Fibroblast of the conjunctiva (primary cell): ENCODE measurements at places on chromosomes 1 and 21.

DNA sequence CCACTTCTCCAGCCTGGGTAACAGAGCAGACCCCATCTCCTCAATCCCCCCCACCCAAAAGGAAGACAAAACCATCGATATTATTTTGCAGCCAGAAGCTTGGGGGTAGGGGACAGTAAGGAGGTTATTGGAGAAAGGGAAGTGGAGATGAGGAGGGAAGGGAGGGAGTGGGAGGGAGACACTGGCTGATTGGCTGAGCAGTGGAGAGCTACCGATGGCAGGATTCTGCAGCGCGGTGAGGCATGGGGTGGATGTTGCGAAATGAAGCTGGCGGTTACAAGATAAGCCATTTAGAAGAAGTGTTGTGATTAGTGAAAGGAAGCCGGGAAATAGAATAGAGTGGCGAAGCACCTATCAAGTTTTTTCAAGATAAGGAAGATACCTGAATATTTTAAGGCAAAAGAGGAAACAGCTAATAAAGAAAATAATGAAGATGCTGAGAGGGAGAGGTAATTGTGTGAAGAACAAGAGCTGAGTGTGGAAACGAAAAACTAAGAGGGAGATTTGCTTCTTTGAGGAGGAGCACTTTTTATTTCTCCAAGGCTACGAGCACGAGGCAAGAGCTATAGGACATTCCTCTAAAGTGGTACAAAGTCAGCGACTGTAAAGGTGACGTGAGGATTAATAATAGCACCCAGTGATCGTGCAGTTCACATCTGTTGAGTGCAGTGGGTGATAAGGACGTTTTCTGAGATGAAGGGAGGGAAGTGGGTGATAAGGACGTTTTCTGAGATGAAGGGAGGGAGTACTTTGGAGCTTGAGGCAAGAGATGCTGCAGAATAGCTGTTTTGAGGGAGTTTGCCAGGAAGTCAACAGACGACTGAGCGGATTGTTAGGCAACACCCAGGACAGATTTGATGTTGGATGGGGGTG lies 103.2 kb upstream of the KIF26B start:
- DNase-seq = no peak

DNA sequence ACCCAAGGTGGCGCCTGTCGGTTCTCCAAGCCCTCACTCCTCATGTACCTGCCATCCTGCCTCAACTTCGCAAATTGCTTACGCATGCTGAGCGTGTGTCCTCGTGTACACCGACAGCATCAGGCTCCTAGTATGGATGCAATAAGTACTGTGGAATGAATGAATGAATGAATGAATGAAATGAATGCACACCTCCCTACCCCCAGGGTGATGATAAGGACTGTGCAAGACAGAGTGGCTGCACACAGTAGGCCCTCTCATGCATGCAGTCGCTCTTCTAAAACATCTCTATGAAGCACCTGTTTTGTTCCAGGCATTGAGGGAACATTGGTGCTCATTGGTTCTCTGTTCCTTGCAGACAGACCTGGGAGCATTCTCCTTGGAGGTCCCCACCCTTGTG lies 49.8 kb upstream of the H6PD start:
- DNase-seq = no peak

GRCh38 chr1:246181241-246181640 lies 325.8 kb downstream of the SMYD3 start:
- DNase-seq = no peak

DNA sequence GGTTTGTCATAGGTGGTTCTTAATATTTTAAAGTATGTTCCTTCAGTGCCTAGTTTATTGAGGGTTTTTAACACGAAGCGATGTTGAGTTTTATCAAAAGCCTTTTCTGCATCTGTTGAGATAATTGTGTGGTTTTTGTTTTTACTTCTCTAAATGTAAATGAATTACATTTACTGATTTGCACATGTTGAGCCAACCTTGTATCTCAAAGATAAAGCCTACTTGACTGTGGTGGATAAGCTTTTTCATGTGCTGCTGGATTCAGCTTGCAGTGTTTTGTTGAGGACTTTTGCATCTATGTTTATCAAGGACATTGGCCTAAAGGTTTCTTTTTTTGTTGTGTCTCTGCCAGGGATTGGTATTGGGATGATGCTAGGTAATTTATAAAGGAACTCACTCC lies 142.5 kb downstream of the PRDM2 start:
- no peak for DNase-seq

DNA sequence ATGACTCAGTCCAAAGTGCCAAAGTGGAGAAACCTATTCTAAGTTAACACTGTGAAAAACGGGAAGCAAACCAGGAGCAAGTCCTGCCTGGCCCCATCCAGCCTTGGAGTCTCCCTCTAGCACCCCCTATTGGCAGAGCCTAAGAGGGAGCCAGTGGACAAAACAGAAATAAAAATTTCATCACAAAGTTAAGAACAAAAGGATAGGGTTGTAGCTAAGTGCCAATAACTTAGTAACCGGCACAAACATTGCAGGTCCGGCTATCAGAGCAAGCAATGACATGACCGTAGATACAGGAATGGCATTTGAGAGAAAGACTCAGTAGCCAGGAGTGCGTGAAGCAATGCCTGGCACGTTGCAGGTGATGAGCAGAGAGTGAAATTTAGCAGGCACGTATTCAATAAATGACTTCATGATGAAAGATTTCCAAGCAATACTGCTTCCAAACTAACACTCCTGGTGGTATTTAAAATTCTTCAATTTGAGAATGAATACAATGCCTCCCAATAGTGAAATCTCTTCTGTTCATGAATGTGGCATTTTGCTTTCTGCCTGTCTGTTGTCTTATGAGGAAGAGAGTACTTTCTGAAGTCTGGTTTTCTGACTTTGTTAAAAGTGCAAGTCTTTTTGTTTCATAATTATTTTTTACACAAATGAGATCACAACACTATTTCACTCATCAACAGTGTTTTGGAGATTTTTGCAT lies 391.0 kb downstream of the OMA1 start:
- DNase-seq = no peak

GRCh38 chr1:206538086-206538770 lies 30.9 kb downstream of the RASSF5 start:
- DNase-seq = no peak

- DNase-seq = no peak
These were observed 53.9 kb downstream of the PRSS38 start for GRCh38 chr1:227869279-227869842.

GRCh38 chr21:20187028-20187427 lies 811.2 kb upstream of the NCAM2 start:
- no peak for DNase-seq

GRCh38 chr1:231147896-231148295 lies 14.0 kb upstream of the TRIM67 start:
- no peak for DNase-seq

DNA sequence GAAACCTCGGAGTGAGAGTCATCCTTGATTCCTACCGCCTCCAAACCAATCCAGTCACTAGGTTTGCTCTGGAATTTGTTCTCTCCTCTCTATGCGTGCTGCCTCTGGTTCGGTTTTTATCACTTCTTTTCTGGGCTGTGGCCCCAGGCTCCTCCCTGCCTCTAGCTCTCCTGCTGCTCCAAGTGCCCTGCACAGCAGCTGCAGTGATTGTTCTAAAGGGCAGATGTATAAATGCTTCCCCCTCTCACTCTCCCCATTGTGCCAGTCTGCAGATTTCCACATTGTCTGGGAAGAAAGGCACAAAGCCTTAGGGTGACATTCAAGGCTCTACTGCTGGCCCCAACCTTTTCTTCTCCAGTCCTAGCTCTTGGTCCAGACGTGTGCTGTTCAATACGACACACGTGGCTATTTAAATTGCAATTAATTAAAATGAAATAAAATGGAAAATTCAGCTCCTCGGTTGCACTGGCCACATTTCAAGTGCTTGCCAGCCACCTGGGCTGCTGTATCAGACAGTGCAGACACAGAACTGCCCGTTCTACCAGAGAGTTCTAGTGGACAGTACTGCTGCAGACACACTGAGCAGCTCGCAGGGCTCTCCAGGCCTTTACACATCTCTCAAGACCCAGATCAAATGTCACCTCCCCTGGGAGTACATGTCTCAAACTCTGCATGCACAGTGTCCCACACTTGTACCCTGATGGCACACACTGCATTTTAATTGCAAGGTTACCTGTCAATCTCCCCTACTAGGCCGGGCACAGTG lies 12.4 kb downstream of the TRIM62 start:
- no peak for DNase-seq

- DNase-seq = no peak
These were observed 91.6 kb downstream of the GLUL start for GRCh38 chr1:182299728-182300616.

GRCh38 chr1:43831851-43832250 lies 101.8 kb upstream of the ARTN start:
- no peak for DNase-seq

GRCh38 chr1:183721041-183721440 lies 67.9 kb upstream of the APOBEC4 start:
- DNase-seq = no peak

DNA sequence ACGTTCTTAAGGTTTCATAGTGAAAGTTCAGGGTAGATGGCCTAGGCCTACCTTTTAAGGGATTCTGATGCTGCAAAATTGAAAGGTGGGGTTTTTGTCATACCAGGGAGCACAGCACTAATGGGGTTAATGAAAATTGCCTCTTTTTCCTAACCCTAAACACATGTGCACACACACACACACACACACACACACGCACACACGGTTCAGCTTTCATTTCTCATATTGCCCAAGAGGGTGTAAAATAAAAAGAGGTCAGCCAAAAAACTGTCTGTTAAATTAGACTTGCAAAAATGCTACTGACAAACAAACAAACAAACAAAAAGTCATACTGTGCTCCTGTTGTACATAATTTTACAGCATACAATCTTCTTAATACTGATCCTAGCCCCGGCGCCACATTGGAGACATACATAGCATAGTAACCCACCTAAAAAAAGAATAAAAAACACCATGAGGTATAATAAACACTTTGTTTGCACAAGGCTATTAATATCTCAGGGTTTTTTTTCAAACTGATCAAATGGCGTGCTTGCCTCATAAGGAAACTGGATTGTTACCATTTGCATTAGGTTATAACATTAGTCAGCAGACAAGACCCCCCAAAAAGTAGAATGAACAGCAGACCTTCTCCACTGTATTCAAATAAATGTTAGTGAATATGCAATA lies 69.1 kb downstream of the TGFB2 start:
- no peak for DNase-seq

DNA sequence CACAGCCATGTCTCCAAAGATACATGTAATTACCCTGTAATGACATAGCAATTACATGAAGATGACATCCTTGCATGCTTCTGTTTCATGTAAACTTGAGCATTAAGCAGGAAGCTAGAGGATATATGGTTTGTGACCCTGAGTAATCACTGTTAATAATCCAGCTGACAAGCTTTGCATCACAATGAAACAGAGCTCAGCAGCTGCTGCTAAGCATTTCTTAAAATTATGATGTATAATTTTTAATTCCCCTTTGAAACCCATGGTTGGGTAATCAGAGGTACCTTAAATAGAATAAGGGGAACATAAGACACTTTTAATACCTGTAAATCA lies 293.5 kb downstream of the NTNG1 start:
- no peak for DNase-seq

- DNase-seq = no peak
These were observed 82.3 kb upstream of the CACHD1 start for GRCh38 chr1:64387389-64388285.

DNA sequence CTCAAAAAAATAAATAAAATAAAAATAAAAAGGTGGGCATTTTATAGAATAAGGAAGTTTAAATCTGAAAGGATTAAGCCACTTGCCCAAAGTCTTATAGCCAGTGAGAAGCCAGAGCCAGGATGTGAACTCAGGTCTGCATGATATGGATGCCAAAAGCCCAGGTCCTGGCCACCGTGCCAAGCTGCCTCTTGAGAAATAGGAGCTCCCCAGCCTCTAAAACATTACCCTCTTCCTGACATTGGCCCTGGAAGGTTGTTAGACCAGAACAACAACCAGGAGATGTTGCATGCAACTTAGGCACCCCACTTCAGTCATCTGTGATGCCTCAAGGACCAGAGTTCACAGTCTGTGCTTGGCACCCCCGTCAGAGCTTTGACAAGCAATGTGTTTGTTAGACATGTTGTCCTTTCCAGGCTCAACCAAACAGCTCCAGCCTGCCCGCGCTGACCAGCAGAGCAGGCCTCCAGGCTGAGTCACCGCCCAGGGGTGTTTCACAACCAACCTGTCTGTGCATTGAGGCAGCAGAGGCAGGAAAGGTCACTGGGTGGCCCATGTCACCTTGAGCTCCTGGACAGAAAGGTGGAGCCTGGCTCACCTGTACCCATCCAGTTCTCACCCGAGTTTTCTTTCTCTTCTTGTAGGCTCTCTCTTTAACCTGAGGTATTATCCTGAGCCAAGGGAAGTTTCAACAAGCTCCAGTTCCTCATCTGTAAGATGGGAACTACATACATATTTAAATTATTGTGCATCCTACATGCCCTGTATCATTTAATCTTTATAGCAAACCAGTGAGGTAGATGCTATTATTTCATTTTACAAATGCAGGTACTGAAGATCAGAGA lies 14.9 kb upstream of the MED18 start:
- DNase-seq = no peak

GRCh38 chr21:41945982-41946381 lies 7.8 kb downstream of the C2CD2 start:
- DNase-seq = no peak

DNA sequence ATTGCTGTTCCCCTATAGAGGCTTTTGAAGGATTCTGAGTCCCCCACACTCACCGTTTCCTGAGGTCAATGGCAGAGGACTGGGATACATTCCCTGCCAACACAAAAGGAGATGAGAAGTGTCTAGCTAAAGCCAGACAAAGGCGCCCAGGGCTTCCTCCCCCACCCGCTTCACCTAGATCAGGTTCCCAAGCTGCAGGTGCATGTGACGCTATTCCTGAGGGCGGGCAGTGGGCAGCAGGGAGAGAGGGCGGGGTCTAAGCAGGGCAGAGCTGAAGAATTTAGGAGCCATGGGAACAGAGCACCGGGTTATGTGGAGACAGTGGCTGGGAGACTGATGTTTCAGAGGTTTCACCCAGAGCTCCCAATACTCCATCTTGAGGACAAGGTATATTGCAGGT lies 6.0 kb upstream of the ARHGEF2 start:
- DNase-seq = no peak

DNA sequence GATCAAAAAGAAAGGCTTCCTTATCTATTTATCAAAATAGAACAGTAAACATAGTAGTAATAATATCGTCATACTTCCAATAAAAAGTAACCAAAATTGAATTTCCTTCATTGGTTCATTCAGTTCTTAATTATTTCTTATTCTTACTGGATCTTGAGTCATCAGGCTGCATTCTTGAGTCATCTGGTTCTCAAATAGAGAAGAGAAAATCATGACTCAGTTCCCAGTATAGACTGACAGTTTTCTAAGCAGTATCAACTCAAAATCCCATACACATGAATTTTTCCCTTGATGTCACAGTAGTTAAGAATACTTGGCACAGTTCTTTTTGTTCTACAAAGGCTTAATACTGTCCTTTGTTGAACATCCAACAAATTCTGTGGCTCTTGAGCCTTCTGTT lies 626.9 kb upstream of the ADGRL4 start:
- DNase-seq = peak; percentile 76

- DNase-seq = peak; percentile 63
These were observed 146.6 kb downstream of the ROR1 start for GRCh38 chr1:63920154-63921117.
